ENCODE measurements at places on chromosomes 1 and 21.

DNA sequence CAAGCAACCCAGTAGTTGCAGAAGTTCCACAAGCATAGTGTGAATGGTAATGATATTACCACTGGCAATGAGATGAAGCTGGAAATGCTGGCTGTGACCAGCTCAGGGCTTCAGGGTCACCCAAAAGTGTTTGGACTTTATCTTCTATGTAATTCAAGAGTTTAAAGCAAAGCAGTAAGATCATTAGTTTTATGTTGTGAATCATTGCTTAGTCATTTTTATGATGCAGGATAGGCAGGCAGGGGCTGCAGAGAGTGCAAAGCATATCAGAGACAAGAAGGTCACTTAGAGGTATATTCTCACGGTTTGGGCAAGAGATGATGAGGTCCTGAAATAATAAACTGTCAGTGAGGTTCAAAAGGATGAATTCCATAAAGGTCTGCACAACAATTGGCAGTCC, 147.4 kb downstream of the OLFM3 start:
- DNase-seq = no peak

- no peak for DNase-seq
Observed at GRCh38 chr1:202365092-202365815, 16.8 kb downstream of the PPP1R12B start.

DNA sequence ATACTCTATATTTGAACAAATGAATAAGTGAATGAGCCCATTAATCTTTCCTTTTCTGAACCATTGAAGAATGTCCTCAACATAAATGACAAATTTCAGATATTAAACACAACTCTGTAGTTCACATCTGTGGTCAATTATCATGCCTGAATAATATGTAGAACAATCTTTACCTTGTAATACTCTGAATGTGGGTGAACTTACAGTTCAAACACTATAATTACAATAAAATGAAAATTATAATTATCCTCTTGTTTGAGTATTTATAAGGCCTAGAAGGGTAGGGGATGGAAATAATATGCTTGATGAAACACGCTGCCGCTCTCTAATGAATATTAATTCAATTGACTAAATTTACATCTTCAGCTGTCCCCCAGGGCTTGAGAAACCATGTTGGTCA, 8.7 kb upstream of the SFPQ start:
- no peak for DNase-seq

GRCh38 chr1:162703708-162704107, 71.4 kb downstream of the DDR2 start:
- DNase-seq = no peak

DNA sequence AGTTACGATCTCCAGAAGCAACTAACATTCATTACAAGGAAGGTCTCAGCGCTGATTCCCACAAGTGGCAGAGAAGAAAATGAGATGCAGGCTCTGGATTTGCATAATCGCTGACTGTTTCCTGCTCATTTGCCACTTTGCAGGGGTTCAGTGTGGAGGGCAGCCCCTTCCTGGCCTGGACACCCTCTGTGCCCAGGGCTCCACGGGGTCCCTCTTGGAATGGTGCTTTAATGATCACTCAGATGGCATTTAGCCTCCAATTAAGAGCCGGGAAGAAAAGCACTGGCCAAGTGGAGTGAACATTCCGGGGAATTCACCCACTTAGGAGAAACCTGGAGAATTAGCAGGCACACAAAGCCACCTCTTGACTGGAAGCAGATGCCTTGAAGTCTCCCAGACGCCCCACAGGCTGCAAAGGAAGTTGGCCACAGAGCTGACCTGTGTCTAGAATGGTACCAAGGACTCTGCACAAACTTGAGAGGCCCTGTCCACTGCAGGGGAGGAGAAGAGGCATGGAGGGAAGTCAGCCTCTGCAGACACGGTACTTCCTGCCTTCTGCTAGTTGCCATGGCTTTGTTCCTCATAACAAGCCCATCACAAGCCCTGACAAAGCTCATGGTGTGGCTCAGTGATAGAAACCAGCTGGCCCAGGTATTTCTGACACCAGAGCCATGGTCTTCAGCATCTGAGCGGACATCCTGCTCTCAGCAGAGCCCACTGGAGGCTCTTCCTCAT, 157.2 kb downstream of the KAZN start:
- DNase-seq = no peak
